ENCODE measurements at places on chromosomes 3 and 15.

DNA sequence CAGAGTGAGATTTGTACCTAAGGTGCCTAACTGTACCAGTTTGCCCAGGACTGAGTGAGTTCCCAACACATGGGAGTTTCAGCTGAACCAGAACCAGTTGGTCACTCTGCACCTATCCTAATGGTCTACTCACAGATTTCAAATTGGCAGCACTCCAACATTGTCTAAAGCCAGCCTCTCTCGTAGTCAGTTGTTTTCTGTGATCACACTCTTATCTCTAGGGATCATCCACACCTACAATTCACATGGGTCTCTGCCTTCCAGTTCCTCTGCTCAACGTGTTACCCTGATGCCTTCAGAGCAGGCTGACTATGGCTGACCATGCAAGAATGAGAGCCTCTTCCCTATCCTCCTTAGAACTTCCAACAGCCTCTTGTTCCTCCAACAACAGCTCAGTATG lies 624.8 kb downstream of the NTRK3 start:
- no peak for DNase-seq

- DNase-seq, result no peak
These were observed 51.7 kb downstream of the ANXA2 start for GRCh38 chr15:60346077-60346476.

GRCh38 chr15:92839696-92840095 lies 60.4 kb upstream of the CHD2 start:
- no peak for DNase-seq

DNA sequence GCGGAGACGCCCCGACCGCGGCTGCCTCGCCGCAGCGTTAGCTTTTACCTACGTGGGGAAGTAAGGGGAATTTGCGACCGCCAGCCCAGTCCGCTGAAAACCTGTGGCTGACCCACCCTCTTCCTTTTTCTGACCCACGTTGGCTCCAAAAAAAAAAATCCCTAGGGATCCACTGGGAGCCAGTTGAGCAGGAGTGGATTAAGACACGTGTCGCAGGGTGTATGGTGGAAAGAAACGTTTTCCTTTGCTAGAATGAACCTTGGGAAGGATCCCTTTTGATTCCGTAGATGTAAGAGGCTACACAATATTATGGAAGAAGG lies 575 bp upstream of the PCYT1A start:
- DNase-seq, result peak; percentile 48

GRCh38 chr3:73542136-73542535 lies 82.6 kb downstream of the PDZRN3 start:
- no peak for DNase-seq

GRCh38 chr3:189053322-189053721 lies 118.4 kb upstream of the TPRG1 start:
- no peak for DNase-seq

DNA sequence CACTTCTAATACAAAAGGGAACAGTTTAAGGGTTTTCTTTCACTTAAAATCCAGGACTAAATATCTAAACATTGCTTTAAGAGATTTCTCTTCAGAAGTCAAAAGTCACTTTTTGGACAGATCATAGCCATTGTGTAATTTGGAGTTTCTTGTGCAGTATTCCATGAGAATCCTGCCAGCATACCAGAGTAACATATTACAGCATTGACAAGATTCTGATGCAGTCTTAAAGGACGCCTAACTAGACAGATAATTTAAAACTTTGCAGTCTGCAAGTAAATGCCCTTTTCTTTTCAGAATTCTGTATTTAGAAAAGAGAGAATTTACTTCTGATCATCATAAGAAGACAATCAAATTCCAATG lies 17.5 kb upstream of the IGSF10 start:
- no peak for DNase-seq

GRCh38 chr3:31008994-31009393 lies 114.5 kb upstream of the GADL1 start:
- DNase-seq, result no peak

DNA sequence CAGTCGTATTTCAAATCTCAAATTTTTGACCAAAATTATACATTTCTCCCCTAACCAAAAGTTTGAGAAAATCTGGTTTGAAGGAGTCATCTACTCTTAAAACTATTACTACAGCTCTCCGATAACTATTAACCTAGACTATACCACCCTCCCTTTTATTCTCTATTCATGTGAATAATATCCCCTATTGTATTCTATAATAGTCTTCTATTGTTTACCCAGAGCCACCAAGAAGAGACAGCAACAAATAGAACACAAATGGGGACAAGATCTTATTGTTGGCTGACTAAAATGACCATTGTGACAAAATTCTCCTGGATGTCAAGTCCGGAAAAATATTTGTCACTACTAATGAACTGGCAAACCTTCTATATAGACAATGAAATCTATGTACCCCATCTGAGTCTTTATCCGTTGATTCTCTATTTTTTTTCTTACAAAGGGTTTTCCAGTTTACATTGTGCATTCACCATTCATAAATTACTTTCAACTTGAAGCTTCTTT lies 618.0 kb downstream of the CADM2 start:
- DNase-seq, result no peak

GRCh38 chr3:17936736-17937480 lies 194.5 kb upstream of the TBC1D5 start:
- no peak for DNase-seq

GRCh38 chr3:31448882-31449243 lies 83.9 kb upstream of the STT3B start:
- no peak for DNase-seq

- DNase-seq, result no peak
These were observed 94.9 kb downstream of the ANO10 start for GRCh38 chr3:43526956-43527355.

DNA sequence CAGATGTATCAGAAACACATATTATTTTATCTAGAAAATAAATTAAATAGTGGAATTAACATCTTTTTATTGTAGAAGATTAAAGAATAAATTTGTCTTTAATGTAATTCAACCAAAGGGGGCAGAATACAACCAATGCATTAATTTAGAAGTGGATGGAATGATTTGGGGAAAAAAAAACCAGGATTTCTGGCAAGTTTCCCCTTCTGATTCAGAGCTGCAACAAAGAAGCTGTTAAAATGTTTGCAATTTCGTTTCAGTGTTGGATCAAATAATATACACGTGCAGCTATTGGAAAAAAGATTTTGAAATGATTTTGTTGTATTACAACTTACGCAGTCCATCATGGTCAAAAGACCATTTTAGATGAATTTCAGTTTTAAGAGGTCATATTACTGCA lies 71.6 kb upstream of the ZNF280D start:
- DNase-seq, result no peak

DNA sequence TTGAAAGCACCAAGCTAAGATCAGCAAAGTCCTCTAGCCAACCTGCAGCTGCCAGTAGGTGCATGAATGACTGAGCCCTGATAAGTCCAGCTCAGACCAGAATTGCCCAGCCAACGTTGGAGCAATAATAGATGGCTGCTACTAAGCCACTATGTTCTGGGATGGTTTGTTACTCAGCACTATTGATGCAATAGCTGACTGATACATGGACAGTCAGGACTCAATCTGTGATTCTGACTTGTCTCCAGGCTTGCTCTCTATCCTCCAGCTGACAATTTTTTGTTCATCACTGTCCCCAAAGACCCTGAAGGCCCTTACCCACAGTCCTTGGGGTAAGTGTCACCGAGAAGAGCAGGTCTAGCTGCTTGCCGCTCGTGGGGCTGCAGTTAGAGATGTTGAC lies 55.3 kb downstream of the CDCP1 start:
- DNase-seq, result no peak

DNA sequence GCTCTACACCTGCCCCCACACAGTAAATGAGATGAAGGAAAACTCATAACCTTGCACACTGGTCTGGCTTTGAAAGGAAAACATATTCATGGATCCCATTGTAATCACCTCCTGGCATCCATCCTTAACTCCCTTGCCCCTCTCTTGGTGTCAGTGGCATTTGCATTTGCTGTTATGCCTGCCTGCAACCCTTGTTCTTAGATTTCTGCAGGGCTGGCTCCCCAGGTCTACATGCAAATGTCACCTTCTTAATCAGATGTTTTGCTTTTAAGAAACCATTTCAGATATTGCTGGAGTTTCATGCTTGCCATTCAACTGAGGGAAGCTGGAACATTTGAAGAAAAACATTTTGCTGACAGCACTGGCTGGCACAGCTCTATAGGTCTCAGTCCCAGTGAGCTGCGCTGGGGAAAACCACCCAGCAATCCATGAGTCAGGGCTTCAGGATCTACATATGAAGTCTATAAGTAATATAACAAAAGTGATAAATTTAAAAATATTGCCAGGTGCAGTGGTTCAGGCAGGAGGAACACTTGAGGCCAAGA lies 19.1 kb downstream of the LRRC2 start:
- no peak for DNase-seq

DNA sequence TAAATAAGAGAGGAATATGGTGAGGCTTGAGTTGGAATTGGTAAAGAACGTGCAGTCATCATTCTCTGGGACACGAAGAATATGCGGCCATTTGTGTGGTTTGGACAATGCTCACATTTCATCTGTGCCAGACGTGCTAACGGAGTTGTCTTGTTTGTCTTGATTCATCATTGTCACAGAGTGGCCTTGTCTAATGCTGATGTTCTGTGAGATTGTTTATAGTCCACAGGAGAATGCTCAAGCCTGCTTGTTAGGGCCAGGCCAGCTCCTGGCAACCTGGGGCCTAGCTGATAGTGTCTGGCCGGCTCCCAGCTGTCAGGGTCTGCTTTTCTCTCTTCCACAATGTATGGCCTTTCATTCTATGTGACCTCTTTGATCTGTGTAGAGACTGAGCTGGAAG lies 384.7 kb downstream of the EDEM1 start:
- DNase-seq, result no peak

GRCh38 chr3:70716832-70717231 lies 404.4 kb upstream of the MDFIC2 start:
- DNase-seq, result no peak

DNA sequence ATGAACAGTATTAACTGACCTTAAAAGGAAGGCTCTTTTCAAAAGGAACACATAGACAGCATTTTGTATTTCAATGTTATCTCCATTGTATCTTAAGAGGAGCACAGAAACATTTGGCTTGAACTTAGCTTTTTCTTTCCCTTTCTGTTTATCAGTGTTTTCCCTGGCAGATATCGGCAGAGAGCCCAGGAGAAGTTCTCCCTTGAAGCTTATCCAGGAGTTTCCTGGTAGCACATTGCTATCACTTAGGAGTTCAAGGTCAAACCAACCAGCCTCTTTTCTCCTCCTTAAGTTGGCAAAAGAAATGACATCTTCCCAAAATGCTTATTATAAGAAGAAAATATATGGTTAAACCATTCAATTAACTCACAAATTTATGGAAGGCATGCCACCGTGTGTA lies 344.6 kb upstream of the UBE2E2 start:
- no peak for DNase-seq

DNA sequence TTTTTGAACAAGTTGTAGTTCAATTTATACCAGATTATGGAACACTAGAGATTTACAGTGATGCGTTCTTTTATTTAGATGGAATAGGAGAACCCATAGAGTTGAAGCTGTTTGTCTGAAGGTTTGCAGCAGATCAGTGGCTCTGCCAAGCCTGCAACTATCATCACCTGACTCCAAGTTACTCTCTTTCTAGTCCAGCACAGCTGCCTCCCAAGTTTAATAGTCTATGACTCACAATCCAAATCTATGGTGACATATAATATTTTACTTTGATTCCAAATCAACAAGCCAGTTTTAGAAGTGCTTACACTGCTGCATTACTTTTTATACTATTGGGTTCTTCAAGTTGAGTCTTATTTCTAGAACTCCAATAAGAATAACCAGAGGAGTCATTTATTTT lies 400.4 kb downstream of the LPP start:
- DNase-seq, result no peak

- no peak for DNase-seq
These were observed 2.0 kb upstream of the TPRG1 start for GRCh38 chr3:189169728-189170127.

DNA sequence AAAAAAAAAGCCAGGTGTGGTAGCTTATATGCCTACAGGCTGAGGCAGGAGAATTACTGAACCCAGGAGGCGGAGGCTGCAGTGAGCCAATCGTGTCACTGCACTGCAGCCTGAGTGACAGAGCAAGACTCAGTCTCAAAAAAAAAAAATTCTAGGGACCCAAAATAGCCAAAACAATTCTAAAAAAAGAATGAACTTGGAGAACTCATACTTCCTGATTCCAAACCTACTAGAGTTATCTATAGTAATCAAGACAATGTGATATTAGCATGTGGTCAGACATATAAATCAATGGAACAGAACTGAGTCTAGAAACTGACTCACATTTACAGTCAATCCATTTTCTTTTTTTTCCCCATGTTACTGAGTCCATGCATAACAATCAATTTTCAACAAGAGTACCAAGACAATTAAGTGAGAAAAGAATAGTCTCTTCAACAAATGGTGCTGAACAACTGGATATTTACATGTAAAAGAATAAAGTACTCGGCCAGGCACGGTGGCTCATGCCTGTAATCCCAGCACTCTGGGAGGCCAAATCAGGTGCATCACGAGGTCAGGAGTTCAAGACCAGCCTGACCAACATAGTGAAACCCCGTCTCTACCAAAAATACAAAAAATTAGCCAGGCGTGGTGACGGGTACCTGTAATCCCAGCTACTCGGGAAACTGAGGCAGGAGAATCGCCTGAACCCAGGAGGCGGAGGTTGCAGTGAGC lies 11.9 kb downstream of the PRKAR2A start:
- no peak for DNase-seq

DNA sequence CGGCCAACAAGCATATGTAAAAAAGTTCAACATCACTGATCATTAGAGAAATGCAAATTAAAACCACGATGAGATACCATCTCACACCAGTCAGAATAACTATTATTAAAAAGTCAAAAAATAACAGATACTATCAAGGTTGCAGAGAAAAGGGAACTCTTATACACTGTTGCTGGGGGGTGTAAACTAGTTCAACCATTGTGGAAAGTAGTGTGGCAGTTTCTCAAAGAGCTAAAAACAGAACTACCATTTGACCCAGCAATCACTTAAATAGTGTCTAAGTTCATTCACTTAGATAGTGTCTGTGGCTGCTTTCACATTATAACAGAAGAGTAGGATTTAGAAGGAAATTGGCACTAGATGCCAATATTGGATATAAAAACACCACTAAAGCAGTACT lies 49.7 kb downstream of the CGGBP1 start:
- no peak for DNase-seq

- no peak for DNase-seq
These were observed 619.8 kb upstream of the ZNF717 start for GRCh38 chr3:76405196-76405595.

DNA sequence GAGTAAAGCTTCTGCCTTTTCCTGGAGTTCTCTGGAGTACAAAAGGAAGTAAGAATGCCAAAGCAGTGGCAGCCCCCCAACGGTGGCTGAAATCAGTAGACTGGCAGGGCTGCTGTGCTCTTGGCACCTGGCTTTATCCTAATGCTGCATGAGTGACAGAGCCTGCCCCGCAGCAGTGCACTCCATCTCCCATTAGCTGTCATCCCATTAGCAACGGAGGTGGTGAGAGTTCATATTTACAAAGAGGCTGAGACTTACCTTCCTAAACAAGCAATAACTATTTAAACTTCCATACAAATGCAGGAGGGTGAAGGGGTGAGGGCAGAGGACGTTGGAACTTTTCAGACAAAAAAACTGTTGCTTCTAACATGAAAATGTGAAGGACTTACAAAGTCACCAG lies 51.9 kb downstream of the SERPINI1 start:
- no peak for DNase-seq

- DNase-seq, result no peak
These were observed 200.7 kb downstream of the MBNL1 start for GRCh38 chr3:152469248-152470025.

GRCh38 chr3:195596765-195597171 lies 13.0 kb upstream of the APOD start:
- no peak for DNase-seq

GRCh38 chr3:196842567-196843434 lies 24.9 kb upstream of the SENP5 start:
- DNase-seq, result no peak

GRCh38 chr3:24533561-24534193 lies 39.0 kb upstream of the THRB start:
- no peak for DNase-seq
